Body of pancreas (tissue), 4 donors: ENCODE measurements at places on chromosomes 3 and 15. TPM values are rescaled to one million over a fixed set of nuclear protein-coding genes. Genes with fewer than 3 reads are reported as not detected.

DNA sequence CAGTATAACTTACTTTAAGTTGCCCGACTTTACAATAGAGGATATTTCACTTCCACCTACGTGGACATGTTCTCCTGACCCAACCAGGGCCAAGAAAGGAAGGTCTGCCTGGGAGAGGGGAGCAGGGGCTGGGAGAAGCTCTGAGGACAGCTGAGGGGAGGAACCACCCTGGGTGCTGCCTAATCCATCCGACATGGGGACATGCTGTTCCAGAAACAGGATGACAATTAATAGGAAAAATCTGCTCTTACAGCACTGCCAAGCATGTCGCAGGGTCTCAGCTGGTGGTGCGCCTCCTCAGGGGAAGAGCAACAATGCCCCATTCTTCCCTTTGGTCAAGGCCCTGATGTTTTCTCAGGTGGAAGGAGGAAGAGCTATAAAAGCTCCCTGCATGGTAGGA is 132.3 kb downstream of the NTRK3 start:
- DNase-seq = no peak

Gene SECISBP2L
- total RNA-seq = 23.9 TPM

DNA sequence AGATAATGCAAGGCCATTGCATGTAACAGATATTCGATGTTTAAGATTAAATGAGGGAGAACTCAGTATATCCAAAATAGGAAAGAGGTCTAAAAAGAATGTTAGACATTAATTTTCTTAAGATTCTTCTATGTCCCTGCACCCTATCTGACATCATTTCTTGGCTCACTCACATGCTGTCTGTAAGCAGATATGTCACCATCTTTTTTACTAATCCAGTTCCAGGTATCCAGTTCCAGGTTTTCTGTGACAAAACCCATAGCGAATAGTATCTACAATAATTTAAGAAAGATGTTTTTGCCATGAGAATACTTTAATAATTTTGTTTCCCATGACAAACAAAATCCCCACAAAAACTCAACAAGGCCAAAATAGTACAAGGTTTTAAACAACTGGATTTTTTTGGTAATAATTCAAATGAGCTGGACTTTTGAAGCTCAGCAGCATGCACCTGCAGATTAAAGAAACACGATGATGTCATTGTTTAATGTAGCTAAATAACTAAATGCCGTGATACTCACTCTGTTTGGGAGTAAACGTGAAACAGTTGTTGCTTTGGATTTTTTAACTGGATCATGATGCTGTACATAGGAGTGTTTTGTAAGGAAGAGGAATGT is 867.6 kb downstream of the EPHA3 start:
- DNase-seq = no peak

Gene CCDC54
- total RNA-seq = not detected

Gene CPLX3
- total RNA-seq = not detected

- no peak for DNase-seq
Observed at GRCh38 chr3:187041362-187042307, 97.7 kb downstream of the RPL39L start.

Gene ARPIN
- total RNA-seq = 40.5 TPM

GRCh38 chr3:176247191-176247590 is 950.1 kb downstream of the TBL1XR1 start:
- no peak for DNase-seq

Gene DPH3
- 4.9 TPM for total RNA-seq
